ENCODE measurements at places on chromosomes 3 and 15.

GRCh38 chr3:149494022-149494758 lies 19.7 kb downstream of the TM4SF4 start:
- no peak for DNase-seq

DNA sequence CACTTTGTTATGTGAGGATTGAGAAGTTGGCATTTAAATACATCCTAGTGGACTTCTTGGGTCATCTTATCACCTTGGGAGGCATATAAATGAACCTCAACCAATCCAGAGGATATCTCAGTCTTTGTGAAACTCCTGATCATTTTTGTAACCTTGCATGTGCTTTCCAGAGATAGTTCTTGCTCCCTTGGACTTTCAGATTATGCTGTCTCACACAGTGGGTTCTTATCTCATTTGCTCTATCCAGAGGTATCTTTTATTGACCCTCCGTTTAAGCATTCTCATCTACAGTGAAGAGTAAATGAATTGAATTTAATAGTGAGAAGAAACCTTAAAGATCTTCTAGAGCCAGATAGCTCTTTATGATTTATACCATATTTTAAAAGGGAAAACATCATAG lies 10.4 kb downstream of the ARMC8 start:
- DNase-seq = no peak

DNA sequence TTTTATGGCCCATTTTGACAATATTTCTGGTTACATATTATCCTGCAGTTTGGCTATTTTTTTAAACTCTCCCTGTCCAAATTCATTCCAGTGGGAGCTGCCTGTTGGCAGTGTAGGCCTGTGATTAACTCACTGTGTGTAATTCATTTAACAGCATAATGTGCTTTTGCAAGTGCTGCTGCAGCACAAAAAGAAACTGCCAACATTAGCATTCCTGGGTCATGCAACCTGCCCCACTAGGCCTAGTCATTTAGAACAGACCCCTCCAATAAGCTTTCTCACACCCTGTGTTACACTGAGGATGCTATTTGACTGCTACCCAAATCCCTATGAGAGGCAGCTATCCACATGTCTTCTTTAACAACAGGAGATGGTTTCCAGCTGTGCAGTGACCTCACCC lies 251.2 kb upstream of the UBE2E2 start:
- DNase-seq = no peak

DNA sequence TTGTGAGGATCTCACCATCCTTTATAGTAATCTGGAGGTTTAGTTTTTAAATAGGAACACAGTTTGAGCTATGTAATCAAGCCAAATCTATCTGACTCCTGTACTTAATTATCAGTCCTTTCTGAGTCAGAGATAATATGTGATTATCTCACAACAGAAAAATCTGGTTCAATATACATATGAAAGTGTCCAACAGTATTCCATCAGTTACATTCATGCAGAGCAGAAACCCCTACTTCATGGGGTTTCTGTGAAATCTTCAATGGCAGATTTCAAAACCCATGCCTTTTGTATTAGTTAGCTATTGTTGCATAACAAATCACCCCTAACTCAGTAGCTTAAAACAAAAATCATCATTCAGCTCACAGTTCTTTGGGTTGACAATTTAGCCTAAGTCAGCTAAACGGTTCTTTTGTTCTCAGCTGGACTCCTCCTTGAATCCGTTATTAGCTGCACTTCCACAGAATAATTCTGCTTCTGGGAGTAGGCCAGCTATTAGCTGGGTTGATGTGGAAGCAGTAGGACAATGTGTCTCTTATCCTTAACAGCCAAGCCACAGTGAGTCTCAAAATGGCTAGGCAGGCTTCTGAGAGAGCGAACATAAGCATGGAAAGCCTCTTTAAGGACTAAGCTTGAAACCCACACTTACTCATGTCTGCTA lies 42.9 kb upstream of the ARPP21 start:
- no peak for DNase-seq

DNA sequence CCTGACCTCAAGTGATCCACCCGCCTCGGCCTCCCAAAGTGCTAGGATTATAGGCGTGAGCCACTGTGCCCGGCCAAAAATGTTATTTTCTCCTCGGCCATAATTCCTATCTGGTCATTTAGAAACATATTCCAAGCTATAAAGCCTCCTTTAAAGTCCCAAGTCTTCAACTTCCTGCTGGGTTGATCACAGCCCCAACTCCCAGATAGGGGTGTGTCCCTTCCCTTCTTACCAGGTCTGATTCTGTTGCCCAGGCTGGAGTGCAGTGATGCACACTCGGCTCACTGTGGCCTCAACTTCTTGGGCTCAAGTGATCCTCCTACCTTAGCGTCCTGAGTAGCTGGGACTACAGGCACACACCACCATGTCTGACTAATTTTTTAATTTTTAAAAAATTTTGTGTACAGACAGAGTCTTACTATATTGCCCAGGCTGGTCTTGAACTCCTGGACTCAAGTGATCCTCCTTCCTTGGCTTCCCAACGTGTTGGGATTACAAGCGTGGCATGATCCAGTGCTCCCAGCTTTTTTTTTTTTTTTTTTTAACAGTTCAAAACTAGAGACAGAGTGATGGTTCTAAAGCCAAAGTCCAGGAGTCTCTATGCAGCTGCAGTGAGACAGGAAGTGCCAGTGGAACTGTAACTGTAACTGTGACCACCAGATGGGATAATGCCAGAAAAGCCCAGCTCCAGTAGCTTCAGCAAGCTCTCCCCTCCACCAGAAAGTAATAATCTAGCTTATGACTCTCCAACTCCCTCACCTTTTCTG lies 8.2 kb upstream of the PRKAR2A start:
- no peak for DNase-seq

- no peak for DNase-seq
Observed at GRCh38 chr15:100653608-100654007, 51.2 kb downstream of the ASB7 start.

DNA sequence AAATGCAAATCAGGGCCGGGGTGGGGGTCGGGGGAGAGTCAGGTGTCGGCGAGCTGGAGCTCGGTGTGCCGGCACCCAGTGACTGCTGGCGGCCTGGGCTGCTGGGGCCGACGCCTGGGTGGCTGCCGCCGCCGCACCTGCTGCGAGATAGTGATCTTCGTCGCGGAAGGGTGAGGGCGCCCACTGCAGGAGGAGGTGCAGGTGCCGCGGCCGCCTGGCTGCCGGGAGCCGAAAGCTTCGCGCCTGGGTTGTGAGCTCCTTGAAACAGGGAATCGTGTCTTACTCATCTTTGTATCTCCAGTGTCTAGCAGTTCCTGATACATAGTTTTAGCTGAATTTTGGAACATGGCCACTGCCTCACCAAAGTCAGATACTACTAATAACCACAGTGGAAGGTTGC lies 64.0 kb upstream of the CPOX start:
- DNase-seq = no peak

GRCh38 chr3:154176036-154176435 lies 54.8 kb downstream of the ARHGEF26 start:
- DNase-seq = no peak

- DNase-seq = no peak
Observed at GRCh38 chr3:47565734-47566550, 12.7 kb downstream of the CSPG5 start.

DNA sequence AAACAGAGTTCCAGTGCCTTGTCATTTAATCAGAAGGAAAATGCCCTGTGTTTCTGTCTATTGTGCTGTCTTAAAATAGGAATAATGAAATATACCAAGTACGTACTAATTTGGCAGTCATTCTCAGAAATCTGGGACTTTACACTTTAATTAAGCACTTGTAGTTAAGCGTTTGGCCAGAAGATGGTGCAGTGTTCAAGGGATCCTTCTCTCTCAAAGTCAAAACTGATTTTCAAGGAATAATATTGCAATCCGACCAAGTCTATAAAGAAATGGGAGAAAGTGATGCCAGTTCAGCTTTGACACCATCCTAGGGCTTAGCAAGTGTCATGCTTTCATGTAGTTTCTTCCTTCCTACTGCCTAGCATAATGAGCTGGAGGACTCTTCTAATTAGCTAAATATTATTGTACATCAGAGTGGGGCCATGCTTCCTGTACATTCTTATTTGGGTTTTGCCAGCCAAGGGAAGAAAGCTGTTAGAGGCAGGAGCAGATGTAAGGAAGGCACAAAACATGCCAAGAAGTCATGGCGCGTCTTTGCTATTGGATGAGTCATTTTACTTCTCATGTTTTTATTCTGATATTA lies 64.8 kb downstream of the SAMMSON start:
- no peak for DNase-seq

- no peak for DNase-seq
Observed at GRCh38 chr15:61151791-61152190, 77.3 kb downstream of the RORA start.

- DNase-seq = no peak
Observed at GRCh38 chr3:148126956-148127355, 570.7 kb upstream of the AGTR1 start.

DNA sequence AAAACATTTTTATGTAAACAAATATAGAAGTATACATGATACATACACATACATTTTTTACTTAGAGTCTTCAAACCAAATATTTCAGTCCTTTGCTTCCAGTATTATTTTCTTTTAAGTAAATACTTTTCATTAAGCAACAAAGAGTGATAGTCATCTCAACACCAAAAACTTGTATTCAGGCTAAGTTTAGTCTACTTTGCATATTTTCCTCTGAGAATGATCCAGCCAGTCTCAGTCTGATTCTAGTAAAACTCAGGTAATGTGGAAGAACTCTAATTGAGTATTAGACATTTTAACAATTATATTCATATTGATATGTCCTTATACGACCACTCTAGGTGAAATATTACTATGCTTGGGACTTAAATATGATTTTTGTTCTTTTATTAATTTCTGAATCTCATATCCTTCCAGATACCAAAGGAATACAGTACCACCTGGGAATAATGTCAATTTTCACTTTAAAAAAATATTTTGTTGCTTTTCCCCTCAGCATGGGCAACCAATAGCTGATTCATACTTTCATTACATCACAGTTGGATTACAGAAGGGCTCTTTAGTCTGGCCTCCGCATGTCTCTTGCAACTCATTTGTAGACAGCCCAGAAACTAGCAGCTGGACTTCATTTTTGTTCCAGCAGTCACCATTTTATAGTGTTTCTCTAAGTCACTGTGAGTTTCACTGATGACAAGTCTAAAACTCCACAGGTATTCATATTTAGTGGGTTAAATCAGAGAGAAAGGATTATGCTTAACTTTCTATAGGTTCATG lies 390.4 kb downstream of the ZBTB20 start:
- DNase-seq = no peak

DNA sequence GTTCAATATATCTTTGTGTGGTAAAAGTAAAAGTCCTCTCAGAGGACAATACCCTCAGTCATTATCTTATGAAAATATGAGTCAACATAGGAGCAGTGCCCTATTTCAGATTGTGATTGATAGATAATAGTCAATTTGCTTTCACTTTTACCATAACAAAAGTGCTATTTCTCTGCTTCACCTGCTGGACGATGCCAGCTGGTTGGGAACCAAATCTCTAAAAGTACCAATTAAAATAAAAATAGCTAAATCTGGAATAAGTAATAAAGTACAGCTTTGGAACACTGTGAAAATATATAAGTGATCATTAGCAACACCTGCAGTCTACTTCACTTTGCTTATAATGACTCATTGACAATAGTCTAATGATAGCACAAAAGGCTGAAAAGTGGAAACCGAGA lies 390.3 kb upstream of the AGTR1 start:
- no peak for DNase-seq

- no peak for DNase-seq
Observed at GRCh38 chr15:66617137-66618090, 51.6 kb upstream of the LCTL start.

- no peak for DNase-seq
Observed at GRCh38 chr15:89980896-89981295, 20.2 kb upstream of the ZNF710 start.

DNA sequence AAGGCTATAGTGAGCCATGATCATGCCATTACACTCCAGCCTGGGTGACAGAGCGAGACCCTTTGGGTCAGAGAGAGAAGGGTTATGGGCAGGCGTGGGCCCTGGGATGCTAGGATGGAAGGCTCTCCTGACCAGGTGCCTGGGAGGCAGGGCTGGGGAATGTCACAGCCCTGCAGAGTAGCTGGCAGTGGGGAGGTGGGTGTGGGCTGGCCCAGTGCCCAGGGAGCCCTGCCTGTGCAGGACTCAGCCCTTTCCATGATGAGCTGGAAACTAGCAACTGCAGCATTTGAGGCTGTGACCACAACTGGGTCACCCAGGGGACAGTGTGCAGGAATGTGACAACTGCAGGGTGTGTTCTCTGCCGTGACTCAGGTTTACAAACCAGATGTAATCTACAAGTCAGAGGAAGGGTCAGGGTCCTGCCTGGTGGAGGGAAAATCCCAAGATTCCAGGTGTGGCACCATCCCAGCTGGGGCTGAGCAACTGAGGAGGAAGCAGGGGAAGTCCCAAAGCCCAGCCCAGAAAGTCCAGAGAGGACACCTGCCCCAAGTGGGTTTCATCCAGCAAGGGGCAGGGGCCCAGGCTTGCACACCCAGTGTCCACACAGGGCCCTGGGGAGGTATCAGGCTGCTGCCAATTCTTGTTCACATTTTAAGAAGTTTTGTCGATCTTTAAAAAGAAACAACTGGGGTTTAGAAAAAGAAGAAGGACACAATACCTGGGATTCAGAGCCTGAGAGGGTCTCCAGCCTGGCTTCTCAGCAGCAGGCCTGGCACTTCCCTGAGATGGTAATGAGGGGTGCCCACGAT lies 45.5 kb downstream of the SLC28A1 start:
- no peak for DNase-seq

- no peak for DNase-seq
Observed at GRCh38 chr3:155989536-155989935, 119.1 kb downstream of the GMPS start.

- DNase-seq = no peak
Observed at GRCh38 chr15:100790786-100791265, 88.8 kb upstream of the ALDH1A3 start.

- DNase-seq = no peak
Observed at GRCh38 chr3:40307176-40307575, 2.3 kb upstream of the EIF1B start.

DNA sequence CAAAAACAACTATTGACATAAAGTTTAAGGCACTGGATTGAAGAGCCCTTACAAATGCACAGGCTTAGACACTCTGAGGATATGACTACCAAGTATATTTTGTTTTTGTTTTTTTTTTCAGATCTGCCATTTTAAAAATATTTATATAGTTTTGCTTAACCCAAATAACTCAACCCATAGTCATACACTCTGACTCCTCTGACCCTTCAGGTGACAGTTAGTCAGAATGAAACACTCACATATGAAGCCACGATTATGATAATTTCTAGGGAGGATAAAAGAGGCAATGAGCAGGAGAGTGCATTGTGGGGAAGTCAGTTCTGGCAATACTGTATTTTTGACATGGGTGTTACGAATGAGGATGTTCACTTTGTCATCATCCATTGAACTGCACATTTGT lies 774.7 kb downstream of the MECOM start:
- no peak for DNase-seq

GRCh38 chr3:136831461-136831860 lies 12.5 kb downstream of the SLC35G2 start:
- no peak for DNase-seq

Measured in activated CD8-positive, alpha-beta memory T cell treated with anti-CD3 and anti-CD28 coated beads for 1 hour (primary cell).